ENCODE measurements at places on chromosomes 1 and 21. TPM values are rescaled to one million over a fixed set of nuclear protein-coding genes. Genes with fewer than 3 reads are reported as not detected.
A peak's percentile ranks its signal among the peaks of the same experiment; 100 is the strongest.

DNA sequence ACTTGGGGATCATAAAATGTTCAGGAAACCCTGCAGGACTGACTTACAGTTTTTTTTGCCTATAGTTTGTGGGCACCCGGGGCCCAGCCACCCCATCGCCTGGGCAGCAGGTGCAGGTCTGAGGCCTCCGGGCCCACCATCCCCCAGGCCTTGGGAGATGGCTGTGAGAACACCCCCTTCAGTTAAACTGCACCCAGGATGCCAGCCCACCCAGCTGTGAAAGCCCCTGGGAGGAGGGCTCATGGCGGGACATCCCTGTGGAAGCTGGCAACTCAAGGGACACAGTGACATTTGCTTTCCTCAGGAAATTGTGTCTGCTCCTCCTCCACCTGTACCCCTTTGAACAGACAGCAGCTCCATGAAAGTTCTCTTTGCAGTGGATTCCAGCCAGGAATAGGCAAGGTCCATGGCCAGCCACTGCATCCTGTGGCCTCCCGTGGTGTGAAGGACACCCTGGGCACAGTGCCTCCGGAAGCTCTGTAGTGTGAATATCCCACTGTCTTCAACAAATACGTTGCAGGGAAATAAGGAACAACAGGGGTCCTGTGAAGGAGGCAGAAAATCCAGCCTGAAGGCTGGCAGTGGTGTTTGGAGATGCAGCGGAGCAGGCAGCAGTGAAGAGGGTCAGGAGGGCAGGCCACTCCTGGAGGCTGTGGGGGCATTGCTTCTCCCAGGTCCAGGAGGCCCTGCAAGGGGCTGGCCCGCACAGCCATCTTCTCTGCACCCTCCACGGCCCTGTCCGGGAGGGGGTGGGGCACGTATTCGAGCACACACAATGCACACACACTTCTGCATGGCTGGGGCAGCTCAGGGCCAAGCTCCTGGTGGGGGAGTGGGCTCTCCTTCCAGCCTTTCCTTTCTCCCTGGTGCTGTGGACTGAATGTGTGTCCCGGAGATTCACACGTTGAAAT lies 2.1 kb upstream of the OBSCN start:
- DNase-seq, result no peak

GRCh38 chr1:53420341-53420740 lies 38.9 kb upstream of the DMRTB1 start:
- no peak for DNase-seq

- no peak for DNase-seq
Measured at GRCh38 chr21:34941162-34941561, 107.9 kb downstream of the RUNX1 start.

GRCh38 chr1:62800825-62801306 lies 16.9 kb downstream of the ATG4C start:
- no peak for DNase-seq

- no peak for DNase-seq
Measured at GRCh38 chr1:117067533-117068370, 7.6 kb downstream of the TTF2 start.

GRCh38 chr1:17212487-17213121 lies 7.7 kb downstream of the PADI1 start:
- DNase-seq, result no peak

DNA sequence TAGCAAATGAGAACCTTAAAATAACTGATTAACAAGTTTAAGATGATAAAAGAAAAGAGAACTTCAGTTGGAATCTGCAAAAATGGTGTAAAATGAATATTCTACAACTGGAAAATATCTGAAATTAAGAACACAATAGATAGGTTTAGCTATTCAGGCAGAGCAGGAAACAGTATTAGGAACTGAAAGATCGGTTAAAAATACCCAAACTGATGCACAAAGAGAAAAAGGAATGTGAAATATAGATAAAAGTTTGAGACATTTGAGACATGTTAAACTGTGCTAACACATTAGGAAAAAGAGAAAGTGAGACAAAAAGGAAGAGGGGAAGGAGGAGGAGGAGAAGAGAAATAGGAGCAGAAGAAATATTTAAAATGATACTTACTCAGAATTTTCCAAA lies 12.1 kb downstream of the CD55 start:
- DNase-seq, result no peak

DNA sequence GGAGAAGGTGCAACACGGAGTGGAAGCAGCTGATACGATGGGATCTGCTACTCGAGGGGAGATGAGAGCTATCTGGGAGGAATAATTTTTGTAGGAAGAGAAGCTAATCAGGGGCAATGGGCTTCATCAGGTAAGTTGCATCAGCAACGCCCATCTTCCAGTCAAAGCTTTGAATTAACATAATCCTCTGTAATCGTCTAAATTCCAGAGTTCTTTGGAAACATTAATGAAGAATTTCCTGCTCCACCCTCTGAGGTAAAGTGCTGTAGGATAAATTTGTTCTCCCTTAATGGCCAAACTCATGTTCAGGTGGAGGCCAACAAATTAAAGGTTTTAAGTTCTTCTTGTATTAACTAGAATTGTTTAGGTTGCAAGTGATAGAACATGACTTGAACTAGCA lies 94.0 kb upstream of the KAZN start:
- no peak for DNase-seq

DNA sequence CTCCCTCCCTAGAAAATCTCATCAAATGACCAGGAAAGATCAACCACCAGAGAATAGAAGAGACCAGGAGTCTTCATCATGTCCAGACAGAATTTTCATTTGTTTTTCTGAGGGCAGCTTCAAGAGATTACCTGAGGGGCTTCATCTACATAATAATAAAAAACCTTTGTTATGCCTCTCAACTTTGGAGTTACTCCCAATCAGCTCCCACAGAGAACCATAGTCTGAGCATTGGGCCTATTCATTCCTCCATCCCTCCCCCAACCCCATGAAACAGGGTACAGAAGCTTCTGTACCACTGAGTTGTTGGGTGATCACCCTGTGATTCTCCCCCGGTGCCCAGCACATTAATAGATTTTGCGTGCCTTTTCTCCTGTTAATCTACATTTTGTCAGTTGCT lies 53.3 kb upstream of the PRRC2C start:
- DNase-seq, result no peak

DNA sequence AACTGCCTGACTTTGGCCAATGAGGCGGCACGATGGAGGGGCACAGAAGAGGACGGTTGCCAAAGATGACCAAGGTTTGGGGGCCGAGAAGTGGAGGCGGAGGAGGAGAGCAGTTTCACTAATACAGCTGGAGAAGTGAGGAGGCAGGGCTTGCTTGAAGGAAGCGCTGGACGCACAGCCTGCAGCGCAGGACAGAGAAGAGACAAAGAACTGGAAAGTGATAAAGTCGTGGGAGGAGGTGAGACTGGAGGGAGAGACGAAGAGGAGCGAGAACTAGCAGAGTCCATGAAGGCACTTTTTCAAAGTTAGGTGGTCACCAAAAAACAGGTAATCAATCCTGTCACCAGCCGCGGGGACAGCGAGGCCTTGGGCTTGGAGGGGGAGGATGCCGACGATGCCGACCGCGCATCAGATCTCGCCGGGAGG lies 771 bp downstream of the PACC1 start:
- DNase-seq, result no peak

DNA sequence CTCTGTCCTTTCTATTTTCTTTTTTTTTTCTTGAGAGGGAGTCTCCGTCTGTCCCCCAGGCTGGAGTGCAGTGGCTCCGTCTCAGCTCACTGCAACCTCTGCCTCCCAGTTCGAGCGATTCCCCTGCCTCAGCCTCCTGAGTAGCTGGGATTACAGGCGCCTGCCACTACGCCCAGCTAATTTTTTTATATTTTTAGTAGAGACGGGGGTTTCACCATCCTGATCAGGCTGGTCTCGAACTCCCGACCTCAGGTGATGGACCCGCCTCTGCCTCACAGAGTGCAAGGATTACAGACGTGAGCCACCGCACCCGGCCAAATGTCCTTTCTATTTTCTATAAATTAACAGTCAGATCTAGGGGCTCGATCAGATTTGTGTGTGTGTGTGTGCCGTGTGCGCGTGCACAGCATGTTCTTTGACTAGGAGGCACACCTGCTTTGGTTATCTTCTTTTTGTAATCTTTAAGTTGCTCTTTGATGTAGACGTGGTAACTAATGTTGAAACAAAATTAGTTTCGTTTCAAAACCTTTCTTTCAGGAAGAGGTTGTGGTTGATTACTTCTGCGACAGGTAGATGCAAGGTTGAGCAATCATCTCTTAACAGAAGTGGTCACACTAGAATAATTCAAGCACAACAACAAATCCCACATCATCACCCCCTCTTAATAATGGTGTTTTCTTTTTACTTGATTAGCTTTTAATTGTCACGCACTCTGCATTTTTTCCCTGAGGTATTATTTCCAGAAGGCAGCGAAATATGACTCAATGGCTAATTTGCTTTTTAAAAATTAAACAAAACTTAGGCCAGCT lies 779 bp upstream of the DEGS1 start:
- peak; percentile 71 for DNase-seq

HORMAD1 gene
- total RNA-seq, result not detected

GRCh38 chr1:1110561-1110971 lies 5.3 kb downstream of the C1orf159 start:
- DNase-seq, result no peak

- no peak for DNase-seq
Measured at GRCh38 chr1:175536921-175537320, 206.5 kb downstream of the TNR start.

- DNase-seq, result no peak
Measured at GRCh38 chr21:41167348-41168342, at the start of gene BACE2. BACE2 (plus strand) TSS chr21:41168160; CDS start chr21:41168264, 104 bp downstream.

ANKRD45 gene
- not detected for total RNA-seq

DNA sequence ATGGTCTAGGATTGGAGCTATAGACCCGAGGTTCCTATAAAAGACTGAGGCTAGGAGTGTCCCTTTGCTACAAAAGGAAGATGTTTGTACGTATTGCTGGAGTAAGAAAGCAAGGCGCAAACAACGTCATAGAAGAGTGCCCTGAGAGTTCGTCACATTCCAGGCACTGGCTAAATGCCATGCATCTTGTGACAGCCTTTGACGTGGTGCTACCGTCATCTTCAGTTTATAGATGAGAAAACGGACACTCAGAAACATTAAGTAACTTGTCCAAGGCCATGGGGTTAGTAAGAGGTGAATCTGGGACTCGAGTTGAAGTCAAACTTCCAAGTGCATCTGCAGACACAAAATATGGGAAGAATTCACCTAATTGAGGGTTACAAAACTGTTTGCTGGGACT lies 104.2 kb upstream of the SLC45A1 start:
- DNase-seq, result no peak

DNA sequence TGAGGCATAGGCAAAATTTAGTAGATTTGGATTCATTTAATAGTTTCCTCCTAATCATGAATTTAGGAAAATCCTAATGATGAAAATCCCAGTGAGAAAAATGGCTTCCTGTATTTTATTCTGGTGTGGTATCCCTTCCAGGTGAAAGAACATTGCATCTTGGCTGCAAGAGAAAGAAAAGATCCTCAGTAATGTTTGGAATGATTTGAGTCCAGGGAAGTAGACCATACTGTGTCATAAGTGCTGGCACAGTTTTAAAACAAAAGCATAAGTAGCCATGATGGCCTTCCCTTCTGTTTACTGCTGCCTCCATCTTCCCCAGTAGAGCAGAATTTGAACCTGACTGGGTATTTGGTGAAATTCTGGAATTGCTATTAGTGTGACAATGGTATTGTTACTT lies 52.8 kb downstream of the CACHD1 start:
- no peak for DNase-seq

Data from epithelial cell of proximal tubule (primary cell).